ENCODE measurements at places on chromosomes 2 and 18. TPM values are rescaled to one million over a fixed set of nuclear protein-coding genes. Genes with fewer than 3 reads are reported as not detected.

The GPATCH11 gene
- 8.3 TPM for total RNA-seq

The DRC1 gene
- under 0.01 TPM for total RNA-seq

The HOXD3 gene
- total RNA-seq, result 2.4 TPM

The CRIM1 gene
- 361 TPM for total RNA-seq

The ADCYAP1 gene
- total RNA-seq, result not detected

The ASB1 gene
- total RNA-seq, result 60.6 TPM

The KHK gene
- 0.59 TPM for total RNA-seq

Measured in smooth muscle cell of the umbilical artery (primary cell).